ENCODE measurements at places on chromosomes 12 and 14. TPM values are rescaled to one million over a fixed set of nuclear protein-coding genes. Genes with fewer than 3 reads are reported as not detected.

DNA sequence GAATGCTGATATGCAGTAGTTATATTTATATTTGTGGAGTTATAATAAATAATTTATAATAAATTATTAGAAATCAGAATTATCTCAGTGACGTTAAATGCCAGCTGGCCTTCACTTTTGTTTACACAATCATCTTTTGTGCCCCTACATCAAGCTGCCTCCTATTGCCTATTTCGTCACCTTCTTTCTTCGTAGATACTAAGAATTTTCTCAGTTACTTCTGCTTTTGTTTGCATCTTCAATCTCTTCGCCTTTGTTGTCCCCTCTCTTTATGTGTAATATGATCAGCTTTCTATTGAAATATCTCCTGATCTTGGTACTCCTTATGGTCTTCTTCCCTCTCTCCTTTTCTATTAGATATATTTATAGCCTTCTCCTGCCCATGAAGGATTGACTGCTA lies 197.0 kb downstream of the ERC1 start:
- DNase-seq = no peak

DNA sequence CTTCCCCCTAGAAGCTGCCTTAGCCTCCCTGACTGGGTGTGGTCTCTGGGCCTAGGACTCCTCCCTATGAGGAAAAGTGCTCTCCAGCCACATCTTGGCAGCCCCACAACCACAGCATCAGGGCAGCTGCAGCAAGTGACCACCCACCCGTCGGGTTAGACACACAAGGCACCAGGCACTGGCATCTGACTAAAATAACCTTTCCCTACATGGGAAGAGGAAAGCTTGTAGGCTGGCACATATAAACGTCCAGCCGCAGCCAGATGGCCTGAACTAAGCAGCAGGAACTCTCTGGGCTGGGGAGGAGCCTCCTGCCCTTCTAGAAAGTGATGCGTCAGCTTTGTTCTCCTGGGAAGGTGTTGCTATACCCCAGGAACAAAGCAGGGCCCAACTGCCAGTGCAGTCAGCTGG lies 328.7 kb downstream of the DPF3 start:
- DNase-seq = no peak

- DNase-seq = no peak
These were observed 45.1 kb downstream of the FAM222A start for GRCh38 chr12:109758426-109759420.

- DNase-seq = no peak
These were observed 36.2 kb downstream of the SYNE3 start for GRCh38 chr14:95480109-95480886.

DNA sequence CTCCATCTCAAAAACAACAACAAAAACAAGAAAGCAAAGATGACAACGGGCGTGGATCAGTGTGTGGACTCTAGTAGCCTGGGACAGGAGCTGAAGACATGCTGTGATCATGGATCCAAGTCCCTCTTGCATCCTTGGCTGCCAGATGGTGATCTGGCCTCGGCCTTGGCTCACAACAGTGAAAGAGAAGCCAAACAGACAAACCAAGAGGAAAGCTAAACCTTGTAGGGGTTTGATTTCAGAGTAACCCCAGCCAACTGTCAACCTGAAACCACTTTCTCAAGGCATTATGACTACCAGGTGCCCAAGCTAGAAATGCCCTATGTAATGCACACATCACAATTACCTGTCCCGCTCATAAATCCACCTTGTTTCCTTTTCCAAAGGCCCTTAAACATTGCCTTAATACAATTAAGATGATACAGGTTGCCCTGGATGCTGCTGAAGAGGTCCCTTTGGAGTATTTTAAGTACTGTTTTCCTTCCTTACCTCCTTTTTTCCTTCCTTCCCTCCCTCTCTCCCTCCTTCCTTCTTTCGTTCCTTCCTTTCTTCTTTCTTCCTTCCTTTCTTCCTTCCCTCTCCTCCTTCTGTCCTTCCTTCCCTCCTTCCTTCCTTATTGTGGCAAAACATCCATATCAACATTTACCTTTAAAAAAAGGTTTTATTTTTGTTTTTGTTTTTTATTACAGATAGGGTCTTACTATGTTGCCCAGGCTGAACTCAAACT lies 41.4 kb upstream of the NINJ2 start:
- no peak for DNase-seq

DNA sequence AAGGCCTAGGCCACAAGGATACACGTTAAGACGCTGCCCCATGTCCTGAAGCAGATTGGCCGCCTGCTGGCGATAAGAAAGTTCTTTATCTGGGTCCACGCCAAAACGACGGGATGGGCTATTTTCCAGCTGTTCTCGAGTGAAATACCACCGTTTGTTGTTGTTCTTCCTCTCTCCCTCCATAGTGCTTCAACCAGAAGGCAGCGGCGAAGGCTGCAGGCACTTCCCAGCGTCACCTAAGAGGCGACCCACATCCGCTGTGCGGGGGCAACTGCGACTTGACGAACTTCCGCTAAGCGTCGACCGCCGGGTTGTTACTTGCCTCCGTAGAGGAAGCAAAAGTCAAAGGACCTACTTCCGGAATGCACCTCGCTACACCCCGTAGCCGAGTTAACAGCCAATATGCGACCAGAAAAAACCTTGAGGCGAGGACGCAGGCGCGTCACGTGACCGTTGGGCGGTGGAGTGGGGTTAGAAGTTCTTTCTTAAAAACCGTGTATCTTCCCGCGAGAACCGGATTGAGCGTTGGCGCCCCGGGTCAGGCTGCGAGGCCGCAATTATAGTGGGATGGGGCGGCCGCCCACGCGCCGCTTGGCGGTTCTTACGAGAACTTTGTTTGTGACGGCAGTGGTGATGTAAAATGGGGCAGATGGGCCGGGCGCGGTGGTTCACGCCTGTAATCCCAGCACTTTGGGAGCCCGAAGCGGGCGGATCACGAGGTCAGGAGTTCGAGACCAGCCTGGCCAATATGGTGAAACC lies at the start of gene CCNT1:
CCNT1 (minus strand) TSS at position 215 of the 759 bp plus-strand sequence; CDS start at position 183, 32 bp downstream.
- peak; percentile 100 for DNase-seq

DNA sequence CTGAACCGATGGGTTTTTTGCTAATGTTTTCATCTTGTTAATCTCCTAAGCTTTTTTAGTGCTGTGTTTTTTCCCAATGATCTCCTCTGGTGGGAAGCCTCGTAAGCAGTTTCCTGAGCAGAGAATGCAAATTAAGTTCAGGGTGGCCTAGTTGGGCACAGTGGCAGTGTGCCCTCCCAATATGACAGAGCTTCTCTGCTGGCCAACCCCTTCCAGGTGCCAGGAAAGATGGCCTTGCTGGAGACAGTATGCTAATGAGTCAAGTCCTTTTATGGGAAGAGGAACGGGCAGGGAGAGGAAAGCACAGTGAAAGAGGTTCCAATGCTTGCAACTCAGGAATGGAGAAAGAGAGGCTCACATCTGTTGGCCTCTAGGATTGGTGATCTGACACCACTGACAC lies 115.8 kb downstream of the GCH1 start:
- DNase-seq = no peak

GRCh38 chr12:116582610-116583009 lies 23.4 kb downstream of the MAP1LC3B2 start:
- DNase-seq = no peak

GRCh38 chr14:100049220-100049619 lies 16.0 kb upstream of the EVL start:
- no peak for DNase-seq

DNA sequence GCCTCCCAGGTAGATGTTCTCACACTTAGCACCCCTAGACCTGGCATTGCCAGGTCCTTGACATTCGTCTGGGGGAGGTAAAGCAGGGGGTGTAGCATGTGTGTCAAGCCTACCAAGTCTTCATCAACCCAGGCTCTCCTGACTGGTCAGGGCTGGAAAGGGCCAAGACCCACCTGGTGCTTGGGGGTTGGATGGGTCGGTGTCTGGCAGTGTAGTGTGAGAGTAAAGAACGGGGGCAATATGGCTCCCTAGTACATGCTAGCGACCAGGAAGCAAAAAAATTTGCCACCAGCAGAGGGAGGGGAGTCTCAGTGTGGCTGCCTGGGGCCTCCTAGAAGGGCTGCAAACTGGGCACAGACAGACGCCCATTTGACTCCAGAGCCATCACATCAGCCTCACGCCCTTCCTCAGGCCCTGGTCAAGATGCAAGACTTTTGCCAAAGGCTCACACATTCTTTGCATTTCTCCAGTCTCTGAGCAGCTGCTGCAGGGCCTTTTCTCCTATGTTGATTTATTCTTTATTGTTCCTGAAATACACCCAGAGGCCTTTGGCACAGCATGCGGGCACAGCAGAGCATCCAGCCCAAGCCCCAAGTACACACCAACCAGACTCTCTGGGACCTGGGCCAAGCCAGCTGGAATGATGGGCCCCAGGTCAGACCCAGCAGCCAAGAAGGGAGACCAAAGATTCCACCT lies 38.3 kb upstream of the PNMA1 start:
- peak; percentile 79 for DNase-seq

DNA sequence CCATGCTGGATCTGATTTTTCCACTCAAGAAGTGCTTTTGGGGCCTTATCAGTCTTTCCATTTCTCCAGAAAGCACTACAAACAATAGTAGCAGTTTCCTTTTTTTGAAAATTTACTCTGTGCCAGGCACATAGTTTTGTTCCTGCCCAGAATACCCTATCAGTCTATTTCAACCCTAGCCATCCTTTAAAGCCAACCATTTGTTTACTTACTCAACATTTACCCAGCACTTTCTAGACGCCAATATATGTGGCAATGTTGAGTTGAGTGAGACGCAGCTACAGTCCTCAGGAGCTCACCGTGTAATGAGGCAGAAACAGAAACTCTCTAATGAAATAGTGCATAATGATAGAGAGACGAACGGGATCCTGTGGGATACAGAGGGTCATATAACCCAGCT lies 32.9 kb upstream of the CHST11 start:
- no peak for DNase-seq

DNA sequence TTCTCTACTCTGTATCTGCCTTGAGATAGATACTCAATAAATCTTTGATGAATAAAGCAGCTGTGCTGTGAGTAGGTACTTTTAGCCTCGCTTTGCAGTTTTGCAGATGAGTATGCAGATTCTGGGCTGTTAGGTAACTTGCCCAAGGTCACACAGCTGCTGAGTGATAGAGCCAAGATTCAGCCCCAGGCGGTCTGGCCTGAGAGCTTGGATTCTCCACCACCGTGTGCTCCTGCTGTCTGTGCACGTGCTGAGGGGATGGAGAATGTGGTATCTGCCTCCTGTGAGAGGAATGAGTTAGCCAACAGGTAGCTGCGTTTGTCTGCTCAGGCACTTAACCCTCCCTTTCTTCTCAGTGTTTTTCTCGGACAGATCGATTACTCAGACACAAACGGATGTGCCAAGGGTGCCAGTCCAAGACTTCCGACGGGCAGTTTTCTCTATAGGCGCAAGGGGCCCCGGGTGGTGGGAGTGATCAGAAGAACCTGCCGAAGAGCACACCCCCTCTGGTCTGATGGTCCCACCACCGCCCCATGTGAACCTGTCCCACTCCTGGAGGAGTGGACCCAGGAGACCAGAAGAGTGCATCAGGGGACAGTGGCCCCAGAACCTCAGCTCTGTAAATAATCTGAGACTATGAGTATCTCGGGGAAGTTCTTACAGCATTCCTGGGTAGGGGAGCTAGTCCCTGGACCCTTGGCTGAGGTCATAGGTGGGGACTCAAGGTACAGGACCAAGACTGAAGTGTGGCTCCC lies 6.6 kb upstream of the CSAD start:
- DNase-seq = no peak

- no peak for DNase-seq
These were observed 7.3 kb upstream of the STX2 start for GRCh38 chr12:130846369-130846768.

DNA sequence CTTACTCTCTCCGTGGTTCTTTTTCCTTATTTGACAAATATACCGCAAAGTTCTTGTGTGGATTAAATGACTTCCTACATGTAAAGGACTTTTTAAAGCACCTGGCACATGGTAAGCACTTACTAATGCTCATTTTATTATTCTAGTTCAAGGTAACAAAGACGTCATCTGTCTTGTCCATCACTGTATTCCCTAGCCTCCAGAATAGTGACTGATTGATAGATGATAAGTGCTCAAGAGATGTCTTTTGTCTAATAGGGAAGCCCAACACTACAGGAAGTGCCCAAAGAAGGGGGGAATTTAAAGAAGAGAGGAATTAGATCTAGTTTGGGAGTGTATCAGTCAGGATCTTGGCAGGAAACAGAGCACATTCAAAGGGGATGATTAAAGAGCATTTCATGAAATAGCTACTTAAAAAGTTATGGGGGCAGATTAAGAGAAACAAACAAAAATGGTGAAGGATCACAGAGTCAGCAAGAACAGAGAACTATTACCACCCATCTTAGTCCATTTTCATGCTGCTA lies 151.9 kb downstream of the GXYLT1 start:
- DNase-seq = no peak

DNA sequence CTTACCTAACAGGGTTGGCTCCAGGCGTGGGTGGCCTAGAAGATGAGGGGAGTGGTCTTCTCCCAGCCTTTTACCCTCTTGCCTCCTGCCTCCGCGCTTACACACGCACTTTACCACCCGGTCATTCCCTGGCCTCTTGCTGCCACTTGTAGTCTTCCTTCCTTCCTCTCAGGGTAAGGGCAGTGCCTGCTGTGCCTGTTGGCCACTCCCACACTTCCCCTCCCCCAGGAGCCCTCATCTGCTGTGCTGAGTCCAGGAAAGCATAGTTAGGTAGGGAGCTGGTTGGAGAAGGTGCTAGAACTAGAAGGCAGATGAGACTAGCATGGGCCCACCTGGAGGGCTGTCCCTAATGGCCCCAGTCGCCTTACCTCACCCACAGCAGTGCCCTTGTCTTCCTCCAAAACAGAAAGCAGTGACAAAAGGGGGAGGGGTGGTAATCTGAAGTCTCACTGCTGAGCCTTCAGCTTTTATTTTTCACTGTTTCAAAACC lies 54.3 kb upstream of the SRSF5 start:
- DNase-seq = no peak

DNA sequence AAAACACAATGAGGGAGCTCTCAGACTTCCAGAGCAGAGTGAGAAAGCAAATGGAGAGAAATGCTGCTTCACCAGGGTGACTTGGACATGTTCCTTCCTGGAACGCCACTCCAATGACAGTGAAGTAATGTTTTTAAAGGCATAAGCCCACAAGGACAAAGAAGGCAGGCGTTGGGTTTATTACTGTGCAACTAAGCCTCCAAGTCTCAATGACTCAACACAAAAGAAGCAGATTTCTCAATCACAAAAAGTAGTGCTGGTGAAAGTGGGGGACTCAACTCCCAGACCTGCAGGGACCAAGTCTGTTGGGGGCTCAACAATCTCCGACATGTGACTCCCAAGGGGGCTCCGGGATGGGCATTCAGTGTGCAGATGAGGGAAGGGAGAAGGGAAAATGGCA lies 505.2 kb downstream of the BCL11B start:
- DNase-seq = no peak

GRCh38 chr12:26195641-26196420 lies 458 bp downstream of the SSPN start:
- DNase-seq = peak; percentile 93

Gene BRMS1L
- 21.0 TPM for polyA plus RNA-seq

Gene NUMB
- 36.2 TPM for polyA plus RNA-seq

Gene PLBD1
- polyA plus RNA-seq = 28.0 TPM

Gene ATP23
- 9.5 TPM for polyA plus RNA-seq

Gene SLC25A29
- 24.1 TPM for polyA plus RNA-seq

Gene SMCO2
- not detected for polyA plus RNA-seq

Gene LRTM2
- polyA plus RNA-seq = 0.12 TPM
